ENCODE measurements at places on chromosomes 3 and 15. TPM values are rescaled to one million over a fixed set of nuclear protein-coding genes. Genes with fewer than 3 reads are reported as not detected.

Gene CLDN11
- polyA plus RNA-seq, result 1.7 TPM

Gene SST
- not detected for polyA plus RNA-seq

Gene DHFR2
- polyA plus RNA-seq, result 4.4 TPM

Gene NAALADL2
- 5.5 TPM for polyA plus RNA-seq

Gene LRRC49
- 5.9 TPM for polyA plus RNA-seq

Gene CYP1A1
- polyA plus RNA-seq, result not detected

Gene WDR72
- polyA plus RNA-seq, result 0.09 TPM

- DNase-seq, result no peak
These were observed 36.8 kb upstream of the TNFSF10 start for GRCh38 chr3:172560026-172560425.

DNA sequence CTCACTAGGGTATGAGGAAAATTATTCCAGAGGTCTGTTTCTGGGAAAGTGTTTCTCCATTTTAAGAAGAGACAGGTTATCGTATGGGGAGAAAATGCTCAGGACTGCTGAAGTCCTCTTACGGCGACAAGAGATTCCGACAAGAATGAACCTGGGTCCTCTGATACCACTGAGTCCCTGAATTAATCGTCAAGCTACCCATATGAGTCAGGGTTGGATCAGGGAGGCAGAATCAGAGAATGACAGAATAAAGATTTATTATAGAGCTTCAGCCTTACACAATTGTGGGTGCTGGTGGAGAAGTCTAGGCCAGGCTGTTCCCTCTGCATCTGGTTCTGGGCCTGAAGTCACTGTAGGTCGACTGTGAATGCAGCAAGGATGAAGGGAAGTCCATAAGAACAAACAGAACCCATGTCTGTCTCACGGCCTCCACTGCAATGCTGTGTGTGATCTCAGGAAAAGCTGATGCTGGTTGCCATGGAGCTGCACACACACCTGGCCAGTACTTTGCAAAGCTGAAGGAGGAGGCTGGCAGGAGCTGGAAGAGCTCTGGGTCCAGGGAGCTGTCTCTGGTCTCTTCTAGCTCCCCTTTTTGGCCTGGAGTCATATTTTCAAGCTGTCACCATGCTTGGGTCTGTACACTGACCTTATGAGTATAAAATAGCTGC lies 83.9 kb downstream of the HHLA2 start:
- DNase-seq, result no peak

- no peak for DNase-seq
These were observed 356.9 kb upstream of the RBMS3 start for GRCh38 chr3:28923994-28924393.

- no peak for DNase-seq
These were observed 20.9 kb downstream of the KBTBD8 start for GRCh38 chr3:67018789-67019526.

GRCh38 chr15:83733691-83734090 lies 79.8 kb downstream of the ADAMTSL3 start:
- DNase-seq, result no peak

DNA sequence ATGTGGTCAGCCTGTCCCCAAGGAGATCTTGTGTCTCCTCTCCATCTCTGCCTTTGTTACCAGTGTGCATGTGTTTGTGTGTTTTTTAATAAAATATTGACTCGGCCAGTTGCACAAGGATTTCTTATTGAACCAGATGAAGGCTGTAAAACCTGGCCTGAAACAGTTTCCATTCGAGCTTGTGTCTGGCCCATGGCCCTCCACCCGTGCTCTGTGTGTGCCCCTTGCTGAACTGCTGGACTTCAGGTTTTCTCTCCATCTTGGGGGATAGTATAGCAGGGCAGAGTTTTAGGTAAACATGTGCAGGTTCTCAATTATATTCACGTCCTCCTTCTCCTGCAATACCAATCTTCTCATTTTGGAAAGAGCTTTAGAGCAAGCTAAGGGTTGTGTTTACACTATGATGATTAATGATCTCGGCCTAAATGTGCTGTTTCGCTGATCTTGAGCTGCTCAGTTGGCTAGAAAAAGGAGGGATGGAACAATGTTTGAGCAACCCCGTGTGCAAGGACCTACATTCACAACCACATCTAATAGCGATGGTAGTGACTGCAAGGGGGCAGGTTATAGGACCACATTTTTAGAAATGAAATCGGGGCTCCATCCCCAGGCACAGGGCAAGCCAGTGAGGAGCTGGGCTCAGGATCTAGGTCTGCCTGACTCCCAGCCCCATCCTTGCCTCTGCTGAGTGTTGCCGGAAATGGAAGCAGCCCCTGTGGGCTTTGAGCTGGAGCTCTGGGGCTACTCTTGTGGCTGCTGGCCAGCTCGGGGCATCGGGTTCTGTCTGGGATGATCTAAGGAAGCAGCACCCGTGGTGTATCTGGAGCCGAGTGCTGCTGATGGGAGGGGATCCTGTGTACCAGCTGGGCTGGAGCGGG lies 47.7 kb downstream of the CMTM6 start:
- no peak for DNase-seq

- no peak for DNase-seq
These were observed 43.9 kb downstream of the TLE3 start for GRCh38 chr15:70053716-70054229.

DNA sequence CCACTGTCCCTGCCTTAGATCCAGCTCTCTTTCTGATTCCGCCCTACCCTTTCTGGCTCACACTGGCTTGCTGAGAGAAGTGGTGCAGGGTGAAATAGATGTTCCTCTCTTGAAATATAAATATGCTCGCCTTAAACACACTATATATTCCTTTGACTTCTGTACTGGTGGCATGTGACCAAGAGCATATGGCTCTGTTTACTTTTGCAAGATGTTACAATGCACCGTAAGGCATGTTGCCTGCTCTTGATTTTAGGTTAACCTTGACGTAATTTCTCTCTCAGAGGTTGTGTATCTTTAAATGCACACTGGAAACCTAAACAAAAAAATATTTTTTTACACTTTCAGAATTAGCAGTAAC lies 749 bp downstream of the RSRC1 start:
- DNase-seq, result no peak

DNA sequence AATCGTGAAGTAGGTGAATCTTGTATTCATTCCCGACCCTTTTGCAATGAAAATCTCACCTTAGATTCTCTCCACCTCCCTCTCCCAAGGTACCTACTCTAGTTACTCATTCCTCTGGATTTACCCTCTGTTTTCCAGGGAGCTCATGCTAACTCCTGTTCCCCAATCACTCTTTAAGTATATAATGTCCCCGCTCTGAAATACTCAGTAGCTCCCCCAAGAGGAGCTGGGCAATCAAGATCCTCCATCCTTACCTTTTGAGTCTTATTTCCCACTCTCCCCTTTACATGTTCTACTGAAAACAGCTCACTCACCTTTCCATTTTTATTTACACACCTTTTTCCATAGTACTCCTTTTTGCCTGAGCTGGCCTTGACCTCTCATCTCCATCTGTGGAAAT lies 599.9 kb downstream of the RBMS3 start:
- DNase-seq, result no peak

DNA sequence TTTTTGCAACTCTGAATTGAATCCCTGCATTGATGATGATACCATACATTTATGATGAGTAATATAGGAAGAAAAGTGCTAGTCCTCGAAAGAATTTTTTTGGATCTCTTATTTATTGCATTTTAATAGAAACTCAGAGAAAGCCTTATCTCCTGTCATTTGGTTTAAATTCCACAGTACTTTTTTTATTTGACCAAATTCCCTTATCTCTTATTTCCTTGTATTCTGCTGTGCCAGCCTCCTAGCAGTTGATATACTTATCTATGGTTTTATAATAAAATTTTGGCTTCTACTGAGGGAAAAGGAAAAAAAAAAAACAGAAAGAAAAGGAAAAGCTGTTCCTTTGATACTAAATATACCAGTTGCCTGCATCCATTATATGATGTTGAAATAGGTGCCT lies 535.1 kb upstream of the NR2F2 start:
- no peak for DNase-seq

GRCh38 chr15:22806156-22806555 lies 19.7 kb downstream of the NIPA1 start:
- no peak for DNase-seq

GRCh38 chr3:16113704-16114103 lies 60.8 kb upstream of the GALNT15 start:
- no peak for DNase-seq

DNA sequence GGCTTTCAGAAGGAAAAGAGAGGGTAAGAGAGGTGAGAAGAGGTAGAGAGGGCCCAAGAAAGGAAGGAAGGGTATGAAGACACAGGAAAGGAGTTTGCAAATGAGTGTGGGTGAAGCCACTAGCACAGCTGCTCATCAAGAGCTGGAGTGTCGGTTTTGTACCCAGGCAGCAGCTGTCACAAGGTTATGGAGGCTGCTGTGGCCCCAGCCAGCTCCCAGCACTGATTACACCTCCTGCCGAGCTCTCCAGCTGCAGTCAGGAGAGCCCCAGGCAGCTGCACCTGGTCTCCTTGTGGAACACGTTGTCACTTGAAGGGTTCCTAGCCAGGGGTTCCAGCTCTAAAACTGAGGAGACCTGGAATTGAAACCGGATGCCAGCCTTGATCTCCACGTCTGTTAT lies 60.4 kb upstream of the CHD2 start:
- DNase-seq, result no peak

DNA sequence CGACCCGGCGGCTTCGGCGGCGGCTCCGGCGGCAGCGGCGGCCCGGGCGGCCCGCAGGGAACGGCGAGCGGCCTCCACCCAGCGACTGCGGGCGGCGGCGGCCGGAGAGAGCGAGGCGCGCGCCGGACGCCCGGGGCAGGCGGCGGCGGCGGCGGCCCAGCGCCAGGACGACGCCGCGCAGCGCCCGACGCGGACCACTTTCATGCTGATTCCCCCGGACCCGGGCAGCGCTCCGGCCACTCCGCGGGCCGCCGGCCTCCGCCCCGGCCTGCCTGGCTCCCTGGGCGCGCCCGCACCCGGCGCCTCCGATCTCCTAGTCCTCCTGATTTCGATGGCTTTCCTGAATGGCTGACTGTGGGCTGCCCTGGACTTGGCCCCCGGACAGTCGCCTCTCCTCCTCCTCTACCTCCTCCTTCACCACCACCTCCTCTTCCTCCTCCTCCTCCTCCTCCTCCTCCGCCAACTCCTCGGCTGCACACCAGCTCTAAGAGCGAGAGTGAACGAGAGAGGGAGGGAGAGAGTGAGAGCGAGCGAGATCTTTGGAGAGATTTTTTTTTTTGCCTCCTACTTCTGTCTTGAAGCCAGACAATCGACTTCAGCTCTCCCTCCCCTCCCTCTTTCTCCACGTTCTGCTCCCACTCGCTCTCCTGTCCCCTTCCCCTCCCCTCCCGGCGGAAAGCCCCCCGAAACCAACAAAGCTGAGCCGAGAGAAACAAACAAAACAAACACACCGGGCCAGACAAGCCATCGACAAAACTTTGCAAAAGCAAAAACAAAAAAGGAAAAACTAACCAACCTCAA lies 844 bp downstream of the NR2F2 start:
- no peak for DNase-seq
